Stimulated activated CD4-positive, alpha-beta T cell treated with anti-CD3 and anti-CD28 coated beads, Interleukin-2, amount 100 ng/mL, for 48 hours (primary cell): ENCODE measurements at places on chromosomes 7 and 10.
A peak's percentile ranks its signal among the peaks of the same experiment; 100 is the strongest.

GRCh38 chr7:51451751-51452476 is 135.3 kb upstream of the COBL start:
- no peak for DNase-seq

DNA sequence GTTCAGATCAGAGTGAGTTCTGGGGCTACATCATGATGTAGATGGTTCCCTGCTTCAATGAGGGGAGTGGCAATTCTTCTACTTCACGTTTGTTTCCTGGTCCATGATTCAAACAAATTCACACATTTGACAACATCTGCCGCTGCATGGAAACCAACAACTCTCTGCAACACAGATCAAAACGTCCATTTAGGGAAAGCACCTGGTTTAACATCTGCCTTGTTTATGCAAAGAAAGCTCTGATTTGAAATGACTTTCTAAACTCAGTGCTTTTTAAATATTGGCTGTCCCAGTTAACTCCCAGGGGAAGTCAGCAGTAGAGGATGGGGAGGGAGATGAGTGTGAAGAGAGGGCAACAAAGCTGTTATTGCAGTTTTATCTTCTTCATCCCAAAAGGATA is 93.8 kb downstream of the GAD2 start:
- DNase-seq, result no peak

GRCh38 chr7:101124376-101125056 is 2.4 kb upstream of the SERPINE1 start:
- no peak for DNase-seq

GRCh38 chr10:33087922-33088321 is 129.9 kb upstream of the ITGB1 start:
- no peak for DNase-seq

DNA sequence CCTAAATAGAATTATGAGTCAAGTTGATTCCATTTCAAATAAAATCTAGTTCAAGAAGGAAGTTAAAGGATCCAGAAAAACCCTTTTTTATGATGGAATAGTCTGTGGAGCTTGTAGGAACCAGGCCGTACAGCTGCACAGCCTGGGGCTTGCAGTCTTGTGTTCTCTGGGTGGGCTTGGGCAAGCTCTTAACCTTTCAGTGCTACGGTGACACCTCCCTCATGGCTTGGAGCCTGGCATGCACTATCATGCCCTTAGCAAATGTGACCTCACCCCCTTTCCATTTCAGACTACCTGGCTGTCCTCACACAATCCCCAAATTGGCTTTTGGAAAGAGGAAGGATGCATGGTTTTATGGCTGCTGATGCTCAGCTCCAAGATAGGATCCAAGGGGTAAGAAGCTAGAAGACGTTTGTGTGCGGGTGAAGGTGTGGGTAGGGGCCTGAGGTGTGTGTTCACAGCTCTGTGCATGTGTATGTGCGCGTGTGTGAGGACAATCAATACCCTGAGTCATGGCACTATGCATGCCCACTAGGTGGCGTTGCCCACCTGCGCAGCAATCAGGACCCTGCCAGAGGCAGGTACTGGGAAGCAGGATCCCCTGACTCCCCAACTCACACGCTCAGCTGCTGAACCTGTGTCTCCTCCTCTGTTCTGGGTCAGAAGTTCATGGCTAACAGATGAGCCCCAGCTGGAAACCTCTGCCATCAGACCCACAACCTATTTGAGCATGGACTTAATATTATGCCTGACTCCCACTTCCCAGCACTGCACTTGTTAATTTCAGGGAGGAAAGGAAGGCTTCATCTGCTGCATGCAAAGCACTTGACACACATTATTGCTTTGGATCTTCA is 113.4 kb downstream of the PTPN20 start:
- peak; percentile 65 for DNase-seq

- no peak for DNase-seq
Observed at GRCh38 chr10:2145491-2145890, 408.2 kb upstream of the ADARB2 start.

DNA sequence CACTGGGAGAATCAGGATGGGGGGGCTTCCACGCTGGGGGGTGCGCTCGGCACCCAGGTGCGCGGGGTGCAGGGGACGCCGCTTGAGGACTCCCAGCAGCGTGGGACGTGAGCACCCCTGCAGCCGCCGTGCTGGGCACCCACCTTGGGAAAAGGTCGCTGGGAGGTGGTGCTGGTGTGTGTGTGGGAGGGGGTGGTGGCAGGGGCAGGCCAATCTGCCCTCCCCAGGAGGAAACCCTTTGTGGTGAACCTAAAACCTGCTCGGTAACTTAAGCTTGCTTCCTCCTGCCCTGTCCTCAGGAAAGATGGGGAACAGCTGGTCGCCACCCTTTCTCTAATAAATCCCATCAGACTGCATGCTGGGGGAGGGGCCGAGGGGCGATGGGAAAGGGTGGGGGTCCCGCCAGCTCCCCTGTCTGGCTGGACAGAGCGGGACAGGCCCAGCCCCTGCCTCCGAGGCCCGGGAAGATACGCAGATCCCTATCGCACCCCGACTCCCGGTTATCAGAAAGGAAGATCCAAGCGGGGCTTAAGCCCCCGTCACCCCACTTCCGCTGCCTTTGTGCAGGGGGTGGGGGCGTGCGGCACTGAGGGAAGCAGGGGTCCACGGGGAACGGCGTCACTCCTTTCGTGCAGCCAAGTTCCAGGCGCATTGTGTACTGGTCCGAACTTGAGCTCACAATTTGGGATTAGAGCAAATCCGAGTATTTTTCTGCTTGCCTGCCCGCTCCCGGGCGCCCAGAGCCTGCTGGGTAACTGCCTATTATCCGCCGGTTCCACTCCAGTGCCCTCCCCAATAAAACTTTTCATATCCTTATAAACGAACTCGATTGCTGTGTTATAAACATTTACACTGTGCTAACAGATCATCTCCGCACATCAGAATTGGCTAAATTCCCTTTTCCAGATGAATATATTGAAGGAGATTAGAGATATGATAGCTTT is 64.6 kb downstream of the UNCX start:
- no peak for DNase-seq

DNA sequence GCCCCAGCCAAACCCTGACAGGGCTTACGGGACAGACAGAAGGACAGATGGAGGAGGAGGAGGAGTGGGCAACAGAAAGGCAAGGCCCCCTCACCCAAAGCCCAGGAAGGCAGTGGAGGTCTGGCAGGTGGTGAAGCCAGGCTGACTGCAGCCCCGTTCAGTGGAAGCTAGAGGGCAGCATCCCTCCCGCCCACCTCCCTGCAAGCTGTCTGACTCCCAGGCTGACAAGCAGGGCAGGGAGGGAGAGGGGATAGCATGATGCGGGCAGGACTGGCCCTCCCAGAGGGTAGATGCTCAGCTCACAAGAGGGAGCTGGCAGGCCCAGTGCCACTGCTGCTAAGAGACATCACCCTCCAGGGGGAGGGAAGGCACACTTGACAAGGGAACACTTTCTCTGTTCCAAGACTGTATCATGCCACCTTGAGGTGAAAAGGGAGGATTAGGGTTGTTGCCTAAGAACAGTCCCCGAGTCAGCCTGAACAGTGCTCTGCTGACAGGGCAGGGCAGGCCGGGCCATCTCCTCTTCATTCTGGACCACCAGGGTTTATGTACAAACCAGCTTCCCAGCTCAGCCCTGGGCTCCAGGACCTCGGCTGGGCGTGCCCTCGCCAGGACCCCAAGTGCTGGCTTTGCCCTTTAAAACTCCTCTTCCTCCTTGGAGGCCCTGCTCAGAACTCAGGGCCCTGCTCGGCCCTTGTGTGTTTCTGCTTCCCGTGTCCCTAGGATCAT is 61.8 kb downstream of the RASGEF1A start:
- DNase-seq, result peak; percentile 42

DNA sequence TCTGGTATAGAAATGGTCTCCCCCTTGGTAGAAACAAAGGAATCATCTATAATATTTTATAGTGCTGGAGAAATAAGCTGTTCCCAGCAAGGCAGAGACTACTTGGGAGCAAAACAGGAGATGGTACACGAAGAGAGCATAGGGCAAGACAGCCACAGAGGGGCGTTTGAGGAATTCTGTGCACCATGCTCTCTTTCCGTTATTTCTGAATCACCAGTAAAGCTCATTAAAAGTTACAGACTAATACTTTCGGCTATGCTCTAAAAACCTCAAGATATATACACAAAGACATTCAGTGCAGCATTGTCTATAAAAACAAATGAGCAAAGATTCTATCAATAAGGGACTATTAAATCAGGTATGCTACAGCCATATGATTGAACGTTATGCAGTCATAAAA is 68.5 kb upstream of the FHIP2A start:
- no peak for DNase-seq

DNA sequence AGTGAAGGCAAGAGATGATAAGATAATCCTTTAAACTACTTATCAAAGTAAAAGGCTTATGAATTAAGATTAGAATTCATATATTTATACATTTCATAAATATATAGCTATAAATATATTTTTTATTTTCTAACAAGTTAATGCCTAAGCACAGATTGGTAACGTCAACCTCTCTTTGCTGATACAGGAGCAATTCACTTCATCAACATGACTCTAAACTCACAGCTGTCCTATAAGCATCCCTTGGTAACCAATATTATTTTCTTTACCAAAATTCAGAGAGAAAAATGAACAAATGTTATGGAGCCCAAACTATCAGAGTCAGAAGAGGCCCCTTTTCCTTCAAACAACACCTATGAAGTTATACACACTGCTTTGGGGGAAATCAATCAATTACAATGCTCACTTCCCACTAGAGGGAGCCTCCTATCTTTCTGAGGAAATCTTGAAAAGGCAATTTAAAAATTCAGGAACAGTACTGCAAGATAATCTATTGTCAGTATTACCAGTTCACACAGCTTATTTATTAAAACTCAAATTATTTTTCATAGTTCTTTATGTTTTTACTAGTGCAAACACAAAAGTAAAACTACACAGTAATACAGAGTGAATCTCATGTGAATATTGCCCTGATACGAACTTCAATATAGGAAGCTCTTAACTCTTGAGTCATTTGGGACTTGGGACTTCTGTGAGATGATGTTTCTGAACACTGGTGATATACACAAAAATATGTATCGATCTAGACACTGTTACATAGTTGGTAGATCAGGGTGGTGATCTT is 51.0 kb upstream of the NOBOX start:
- DNase-seq, result no peak

DNA sequence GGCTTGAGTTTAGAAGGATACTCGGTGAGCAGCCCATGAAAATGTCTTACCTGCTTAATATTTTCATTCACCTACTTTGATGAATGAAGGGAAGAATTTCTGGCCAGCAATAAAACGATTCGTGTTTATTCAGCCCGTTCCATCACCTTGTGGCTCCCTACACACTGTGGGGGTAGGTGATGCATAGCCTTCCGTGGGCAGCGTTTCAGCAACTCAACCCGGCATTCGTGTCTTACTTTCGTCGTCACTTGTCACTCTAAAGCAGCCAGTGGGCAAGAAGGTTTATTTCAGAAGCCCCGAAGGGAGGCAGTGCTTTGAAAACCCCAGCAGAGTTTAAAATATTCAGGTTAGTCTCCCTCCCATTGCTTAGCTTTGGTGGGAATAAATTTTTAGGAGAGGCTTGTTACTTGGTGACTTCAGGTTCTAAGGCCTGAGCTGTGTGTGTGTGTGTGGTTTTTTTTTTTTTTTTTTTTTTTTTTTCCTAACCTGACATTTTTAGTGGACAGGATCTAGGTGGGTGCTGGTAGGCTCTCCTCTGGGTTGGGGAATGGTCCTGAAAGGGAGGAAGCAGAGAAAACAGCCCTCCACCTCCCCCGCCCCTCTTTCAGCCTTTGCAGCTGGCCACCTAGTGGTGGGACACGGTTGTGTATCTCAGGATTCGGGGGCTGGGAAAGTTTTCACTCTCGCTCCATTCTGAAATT is 1.8 kb downstream of the GRK5 start:
- DNase-seq, result peak; percentile 59

DNA sequence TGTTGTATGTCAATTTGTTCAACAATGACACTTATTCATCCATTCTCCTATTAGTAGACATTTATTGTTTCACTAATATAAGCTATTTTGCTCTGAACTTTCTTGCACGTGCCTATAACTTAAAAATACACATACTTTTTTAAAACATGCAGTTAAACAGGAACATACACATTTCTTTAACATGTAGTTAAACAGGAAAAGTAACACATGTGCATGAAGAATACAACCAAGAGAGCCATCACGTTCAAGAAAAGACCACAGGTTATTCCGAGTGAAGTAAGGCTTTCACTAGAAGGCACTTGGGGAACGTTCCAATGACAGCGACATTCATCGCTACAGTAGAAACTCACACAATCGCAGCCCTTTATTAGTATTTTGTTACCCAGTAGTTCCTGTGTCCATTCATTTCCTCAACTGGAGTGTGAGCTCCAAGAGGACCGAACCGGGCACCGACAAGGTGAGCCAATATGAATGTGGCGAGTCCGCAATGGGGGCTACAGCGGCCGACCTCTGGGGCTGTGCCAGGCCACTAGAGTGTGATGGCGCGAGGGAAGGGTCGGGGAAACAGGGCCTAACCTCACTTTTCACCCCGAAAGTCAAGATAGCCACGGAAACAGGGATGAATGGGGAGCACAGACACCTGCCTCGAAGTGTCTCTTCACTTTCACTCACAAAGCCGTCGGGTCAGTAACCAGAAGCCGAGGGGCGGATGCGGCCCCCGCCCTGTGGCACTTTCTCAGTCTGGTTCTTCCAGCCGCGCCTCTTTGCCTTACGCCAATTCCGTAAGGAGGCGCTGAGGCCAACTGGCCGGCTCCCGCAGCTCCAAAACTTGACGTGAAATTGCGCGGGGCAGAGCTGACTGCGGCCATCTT is 775 bp upstream of the SEPTIN7 start:
- peak; percentile 80 for DNase-seq

- no peak for DNase-seq
Observed at GRCh38 chr10:113987805-113988204, 55.9 kb upstream of the ADRB1 start.

GRCh38 chr10:51920672-51921071 is 221.3 kb upstream of the CSTF2T start:
- no peak for DNase-seq

- no peak for DNase-seq
Observed at GRCh38 chr7:147885869-147886268, 704.7 kb upstream of the C7orf33 start.

DNA sequence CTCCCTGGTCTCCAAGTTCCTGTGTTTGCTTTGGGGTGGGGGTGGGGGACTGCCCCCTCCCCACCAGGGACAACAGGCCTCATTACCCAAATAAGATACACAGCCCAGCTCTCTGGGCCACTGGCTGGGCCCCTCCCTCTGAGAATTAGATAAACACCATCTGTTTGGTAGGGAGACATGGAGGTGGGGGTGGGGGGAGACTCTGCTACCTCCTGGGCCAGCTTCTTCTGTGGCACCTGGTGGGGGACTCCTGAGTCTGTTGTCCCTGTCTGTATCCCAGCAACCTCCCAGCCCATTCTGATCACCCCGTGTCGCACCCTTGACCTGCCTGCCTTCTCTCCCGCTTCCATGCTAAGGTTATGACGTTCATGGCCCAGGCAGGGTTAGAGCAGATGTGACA is 5.8 kb downstream of the MLXIPL start:
- no peak for DNase-seq

DNA sequence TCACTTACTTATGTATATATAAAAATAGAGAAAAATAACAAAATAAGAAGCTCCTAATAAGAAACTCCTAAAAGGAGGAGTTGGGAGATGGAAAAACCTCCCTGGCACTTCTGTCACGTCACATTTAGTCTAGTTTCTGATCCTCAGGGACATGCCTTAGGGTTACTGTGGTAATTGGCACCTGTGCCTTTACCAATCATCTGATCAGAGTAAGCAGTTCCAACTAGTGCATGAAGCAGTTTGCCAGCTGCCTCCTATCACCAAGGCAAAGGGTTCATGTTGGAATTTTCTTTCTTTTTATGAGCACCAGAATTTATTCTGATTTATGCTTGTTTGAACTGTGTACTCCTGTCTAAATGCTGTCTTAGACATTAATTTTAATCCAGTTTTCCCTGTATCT is 49.9 kb downstream of the ARL4A start:
- DNase-seq, result no peak

GRCh38 chr10:55203319-55203718 is 402.3 kb upstream of the PCDH15 start:
- no peak for DNase-seq
